Effector CD4-positive, alpha-beta T cell (primary cell): ENCODE measurements at places on chromosomes 4 and X.

- DNase-seq: no peak
These were observed 15.6 kb downstream of the SCARB2 start for GRCh38 chr4:76197971-76198410.

DNA sequence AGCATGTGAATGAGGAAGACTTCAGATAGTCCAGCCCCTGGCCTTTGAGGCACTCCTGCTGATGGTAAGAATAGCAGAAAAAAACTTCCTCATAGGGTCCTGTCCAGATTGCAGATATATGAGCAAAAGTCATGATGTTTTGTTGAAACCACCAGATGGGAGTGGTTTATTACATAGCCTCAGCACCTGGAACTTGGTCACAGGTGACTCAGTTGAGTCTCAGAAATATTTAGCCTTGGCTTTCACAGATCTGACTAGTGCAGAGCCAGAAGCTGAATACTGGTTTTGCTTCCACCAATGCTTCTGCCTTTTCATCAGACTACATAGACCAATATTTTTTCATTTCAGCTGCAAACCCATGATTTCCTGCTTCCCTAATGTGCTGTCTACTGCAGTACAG lies 994.9 kb upstream of the SLIT2 start:
- no peak for DNase-seq

DNA sequence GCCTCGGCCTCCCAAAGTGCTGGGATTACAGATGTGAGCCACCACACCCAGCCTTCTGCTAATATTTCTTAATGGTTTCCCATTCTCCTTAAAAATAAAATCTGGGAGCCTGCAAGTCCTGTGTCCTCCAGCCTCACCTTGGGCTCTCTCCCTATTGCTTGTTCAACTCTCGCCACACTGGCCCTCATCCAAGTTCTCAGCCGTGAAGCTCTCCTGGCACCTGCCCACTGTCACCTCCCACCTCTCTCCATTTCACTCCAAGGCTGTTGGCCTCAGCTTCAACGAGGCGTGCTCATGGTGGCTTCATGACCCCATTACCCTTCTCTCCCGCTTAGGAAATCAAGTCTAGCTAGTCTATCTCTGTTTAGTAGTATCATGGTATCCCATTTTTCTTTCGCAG lies 9.5 kb upstream of the ETNPPL start:
- DNase-seq: no peak

DNA sequence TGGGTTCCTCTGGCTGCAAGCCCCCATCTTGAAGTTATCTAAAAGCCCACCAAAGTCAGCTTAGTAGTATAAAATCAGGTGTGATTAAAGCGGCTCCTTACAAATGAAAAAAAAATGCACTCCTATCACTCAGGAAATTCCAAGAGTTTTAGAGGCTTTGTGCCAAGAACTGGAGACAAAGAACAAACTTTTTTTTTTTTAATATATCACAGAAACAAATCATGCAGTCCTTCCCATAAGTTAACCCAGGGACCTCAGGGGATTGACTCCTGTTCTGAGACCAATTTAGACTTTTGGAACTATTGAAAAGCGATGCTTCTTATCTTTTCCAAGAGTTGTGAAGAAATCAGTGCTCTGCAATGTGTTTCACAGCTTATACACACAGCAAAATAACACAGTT lies 53.6 kb downstream of the HHIP start:
- no peak for DNase-seq

DNA sequence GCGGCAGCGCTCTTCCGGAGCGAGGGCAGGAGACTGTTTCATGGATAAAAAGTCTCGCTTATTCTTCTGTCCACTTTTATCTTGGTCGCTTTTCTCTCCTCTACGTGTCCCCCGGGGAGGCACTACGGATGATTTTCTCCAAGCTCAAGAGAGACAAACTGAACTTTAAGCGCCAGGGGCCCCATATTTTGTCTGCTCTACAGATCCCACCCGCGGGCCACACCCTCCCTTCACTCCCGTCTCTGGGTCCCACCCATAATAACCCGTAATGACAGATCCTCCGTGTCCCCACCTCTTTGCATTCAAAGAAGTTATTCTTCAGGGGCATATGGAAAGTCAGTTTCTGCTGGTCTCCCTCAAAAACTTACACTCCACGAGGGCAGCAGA lies at the start of gene CORIN:
TSS of gene CORIN (minus strand) at position 160 of the 387 bp plus-strand sequence. CDS start at position 42, 118 bp downstream.
- DNase-seq: no peak

DNA sequence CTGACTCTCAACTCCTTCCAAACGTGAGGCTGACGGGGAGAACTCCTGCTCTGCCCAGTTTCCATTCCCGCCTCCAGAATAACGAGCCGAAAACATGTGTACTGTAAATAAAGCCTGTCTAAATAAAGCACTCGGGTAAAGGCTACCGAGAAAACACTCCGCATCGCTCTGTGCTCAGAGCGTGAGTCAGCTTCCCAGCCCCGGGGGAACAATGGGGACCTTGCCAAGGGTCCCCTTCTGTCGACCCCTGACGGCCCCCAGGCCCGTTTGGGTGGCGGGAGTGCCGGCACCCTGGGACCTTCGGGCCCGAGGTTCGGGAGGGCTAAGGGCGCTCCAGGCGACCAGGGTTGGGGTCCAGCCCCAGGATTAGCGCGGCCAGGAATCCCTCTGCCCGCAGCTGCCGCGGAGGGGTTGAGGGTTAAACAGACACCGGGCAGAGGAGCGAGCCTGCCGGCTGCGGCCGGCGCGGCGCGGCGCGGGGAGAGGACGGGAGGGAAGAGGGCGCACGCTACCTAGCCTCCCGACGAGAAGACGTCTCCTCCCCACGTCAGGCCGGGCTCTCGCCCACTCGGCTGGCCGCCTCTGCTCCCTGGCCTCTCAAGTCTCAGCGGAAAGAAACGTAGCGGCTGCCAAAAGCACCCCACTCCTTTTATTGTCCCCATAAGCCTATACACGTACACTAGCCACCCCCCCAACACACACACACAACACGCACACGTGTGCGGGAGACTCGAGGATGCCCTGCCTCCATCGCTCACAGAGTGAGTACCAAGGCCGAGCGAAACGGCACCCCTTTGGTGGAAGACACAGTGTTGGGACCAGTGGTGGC lies 85.5 kb downstream of the BCOR start:
- DNase-seq: no peak

GRCh38 chrX:108736509-108737479 lies at the start of gene IRS4:
Gene IRS4 (minus strand): TSS chrX:108736563.
- DNase-seq: no peak

- DNase-seq: no peak
These were observed 43.8 kb upstream of the SETD7 start for GRCh38 chr4:139599594-139600374.

DNA sequence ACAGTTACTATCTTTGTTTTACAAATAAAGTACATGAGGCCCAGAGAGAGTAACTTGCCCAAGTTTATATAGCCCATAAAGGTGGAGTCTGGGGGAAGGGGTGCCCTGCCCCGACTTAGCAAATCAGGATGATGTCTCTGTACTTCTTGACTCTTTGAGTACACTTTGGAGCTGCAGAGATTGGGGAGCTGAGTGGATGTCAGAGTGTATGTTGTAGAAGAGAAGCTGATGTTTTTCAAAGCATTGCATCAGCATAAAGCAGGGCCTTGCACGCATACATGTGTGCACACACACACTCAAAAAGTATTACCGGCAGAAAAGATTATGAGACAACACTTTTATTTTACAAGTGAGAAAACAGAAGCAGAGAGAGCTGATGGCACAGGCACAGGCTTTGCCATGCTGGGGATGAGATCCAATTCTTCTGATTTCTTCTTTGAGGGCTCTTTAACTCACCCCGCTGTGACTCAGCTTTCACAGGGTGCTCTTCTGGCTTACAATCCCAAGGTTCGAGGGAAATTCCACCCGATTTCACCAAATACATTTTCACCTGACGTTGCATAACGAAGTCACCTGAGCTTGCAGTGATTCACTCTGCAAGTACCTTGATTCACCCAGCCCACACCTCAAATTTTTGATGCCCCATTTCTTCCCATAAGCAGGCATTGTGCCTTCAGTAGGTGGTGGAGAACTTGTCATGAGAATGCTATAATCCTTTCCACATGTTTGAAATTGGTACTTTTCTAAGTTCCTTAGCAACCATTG lies 292.8 kb upstream of the BOD1L1 start:
- no peak for DNase-seq

- DNase-seq: no peak
These were observed 137.9 kb downstream of the PJA1 start for GRCh38 chrX:69027181-69028005.

DNA sequence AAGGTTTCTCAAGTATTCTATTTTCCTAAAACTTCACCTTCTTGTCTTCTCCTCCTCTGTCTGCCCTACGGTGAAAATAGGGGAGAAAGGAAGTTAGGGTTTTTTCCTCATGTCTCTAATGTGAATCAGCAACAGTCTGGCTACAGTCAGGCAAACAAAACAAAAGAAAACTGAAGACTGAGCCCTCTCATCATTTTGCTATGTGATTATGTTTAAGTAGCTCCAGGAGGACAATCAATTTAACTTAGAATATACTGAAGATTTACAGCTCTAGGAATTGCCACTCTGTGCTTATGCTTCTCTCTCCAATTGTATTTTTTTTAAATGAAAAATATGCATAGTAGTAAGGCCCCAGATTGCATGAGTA lies 316.2 kb downstream of the GPAT3 start:
- no peak for DNase-seq

- DNase-seq: no peak
These were observed 24.8 kb upstream of the CRMP1 start for GRCh38 chr4:5917672-5918071.

GRCh38 chrX:136829413-136829812 lies 48.7 kb upstream of the ARHGEF6 start:
- no peak for DNase-seq

DNA sequence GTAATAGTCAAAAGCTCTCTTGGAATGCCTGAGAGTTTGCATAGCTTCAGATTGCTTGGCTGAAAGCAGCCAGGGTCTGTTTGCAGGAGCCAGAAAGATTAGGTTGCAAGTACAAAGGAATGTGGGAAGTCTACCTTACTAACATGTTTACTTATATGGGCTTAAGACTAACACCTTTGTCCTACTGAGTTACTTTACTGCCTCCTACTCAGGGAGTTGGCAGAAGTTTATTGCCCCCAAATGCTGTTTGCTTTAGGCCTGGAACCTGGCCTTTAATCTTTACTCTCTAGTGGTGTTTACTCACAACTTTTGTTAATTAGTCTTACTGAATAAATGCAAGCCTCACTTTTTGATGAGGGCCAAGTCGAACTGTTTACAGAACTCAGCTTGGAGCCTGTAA lies 219.4 kb upstream of the ZC4H2 start:
- no peak for DNase-seq
